ENCODE measurements at places on chromosomes 13 and 19. TPM values are rescaled to one million over a fixed set of nuclear protein-coding genes. Genes with fewer than 3 reads are reported as not detected.

GRCh38 chr19:34228347-34228746 lies 26.0 kb upstream of the GARRE1 start:
- peaks cover 46% of the 10 kb centered on the region for H3K36me3 ChIP-seq
- no peak overlapping the region for H3K4me3 ChIP-seq
- no peak for DNase-seq
- peaks cover 30% of the 10 kb centered on the region for H3K4me1 ChIP-seq
- H3K27me3 ChIP-seq, result no peaks in the 10 kb centered on the region
- no peak overlapping the region for H3K27ac ChIP-seq

DNA sequence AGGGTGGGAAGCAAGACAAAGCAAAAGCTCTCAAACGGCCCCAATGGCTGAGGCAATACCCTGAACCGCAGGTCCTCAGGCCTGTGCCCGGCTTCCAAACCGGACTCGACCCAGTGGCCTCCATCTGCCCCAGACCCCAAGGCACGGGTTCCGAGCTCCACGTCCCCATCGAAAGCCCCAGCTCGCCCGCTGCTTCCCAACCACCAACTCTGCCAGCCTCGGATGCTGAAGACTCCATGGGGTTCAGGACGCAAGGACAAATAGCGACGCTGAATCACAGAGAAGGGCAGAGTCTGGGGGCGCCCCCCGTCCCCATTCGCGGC lies 559 bp downstream of the POLR2E start:
- peaks cover 16% of the 10 kb centered on the region for H3K36me3 ChIP-seq
- no peak for DNase-seq

DNA sequence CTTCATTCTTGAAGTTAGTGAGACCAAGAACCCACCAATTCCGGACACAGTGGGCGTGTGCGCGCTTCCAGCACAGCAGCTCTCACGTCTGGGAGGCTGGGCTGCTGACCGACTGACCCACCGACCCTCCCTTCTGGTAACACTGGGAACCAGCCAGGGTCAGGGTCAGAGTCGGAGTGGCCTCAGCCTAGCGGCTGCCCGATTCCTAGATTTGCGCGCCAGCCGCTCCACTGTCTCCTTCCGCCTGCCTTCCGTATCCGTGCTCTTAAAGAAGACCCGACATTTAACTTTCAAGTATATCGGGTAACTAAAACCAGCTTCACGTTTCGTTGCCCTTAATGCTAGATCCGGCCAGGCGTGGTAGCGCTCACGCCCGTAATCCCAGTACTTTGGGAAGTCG lies 41.1 kb downstream of the SERP2 start:
- H3K4me3 ChIP-seq, result no peak overlapping the region
- H3K36me3 ChIP-seq, result no peaks in the 10 kb centered on the region
- H3K27ac ChIP-seq, result no peak overlapping the region
- no peaks in the 10 kb centered on the region for H3K4me1 ChIP-seq

GJB2 gene
- total RNA-seq, result not detected

DNA sequence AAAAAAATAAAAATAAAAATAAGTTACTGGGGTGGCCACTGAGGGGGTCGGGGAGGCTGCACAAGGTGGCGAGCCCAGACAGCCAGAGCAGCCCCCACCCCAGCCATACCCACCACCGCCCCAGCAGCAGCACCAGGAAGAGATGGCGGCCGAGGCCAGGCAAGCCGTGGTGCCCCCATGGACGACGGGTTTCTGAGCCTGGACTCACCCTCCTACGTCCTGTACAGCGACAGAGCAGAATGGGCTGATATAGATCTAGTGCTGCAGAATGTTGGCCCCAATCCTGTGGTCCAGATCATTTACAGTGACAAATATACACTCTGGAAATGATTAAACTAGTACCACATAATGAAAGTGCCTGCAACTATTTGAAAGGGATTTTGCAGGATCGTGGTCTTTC lies 71.6 kb upstream of the ZDHHC20 start:
- no peaks in the 10 kb centered on the region for H3K36me3 ChIP-seq
- H3K27me3 ChIP-seq, result no peaks in the 10 kb centered on the region
- no peak for DNase-seq
- H3K27ac ChIP-seq, result no peak overlapping the region
- no peaks in the 10 kb centered on the region for H3K4me1 ChIP-seq
- H3K4me3 ChIP-seq, result no peak overlapping the region

DNA sequence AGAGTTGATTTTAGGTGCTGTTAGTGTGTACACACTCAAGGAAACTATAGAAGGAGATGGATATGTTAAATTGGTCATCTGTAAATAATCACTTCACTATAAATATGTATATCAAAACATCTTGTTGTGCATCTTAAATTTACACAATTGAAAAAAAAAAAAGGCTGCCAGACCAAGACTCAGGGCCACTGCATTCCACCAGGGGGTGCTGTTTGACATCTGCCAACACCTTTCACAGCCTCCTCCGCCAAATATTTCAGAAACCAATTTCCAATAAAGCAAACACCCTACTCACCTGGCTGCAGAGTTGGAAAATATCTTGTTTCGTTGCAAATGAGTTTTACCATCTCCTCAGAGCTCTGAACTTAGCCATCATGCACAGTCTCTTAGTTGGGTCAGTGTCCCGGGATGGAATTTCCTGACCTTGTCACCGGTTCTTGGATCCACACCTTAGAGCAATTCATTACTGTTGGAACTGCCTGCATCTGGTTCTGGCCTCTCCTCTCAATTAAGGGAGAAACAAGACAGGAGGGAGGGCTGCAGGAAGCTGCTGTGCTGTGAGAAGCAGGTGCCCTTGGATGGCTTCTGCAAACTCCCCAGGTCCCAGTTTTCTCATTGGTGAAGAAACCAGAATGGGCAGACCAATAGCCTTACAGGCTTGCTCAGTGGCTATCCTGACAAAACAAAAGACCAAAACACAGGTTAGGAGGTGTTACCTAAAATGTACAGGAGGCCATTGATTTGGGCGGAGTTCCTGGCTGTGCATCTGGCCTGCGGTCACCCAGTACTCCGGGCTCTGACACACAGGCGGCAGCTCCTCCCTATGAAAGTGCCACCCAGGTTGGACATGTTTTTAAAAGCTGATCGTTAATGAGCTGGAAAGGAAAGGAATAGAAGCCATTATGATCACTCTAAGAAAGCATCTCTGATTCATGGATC lies 746.6 kb downstream of the UQCRFS1 start:
- no peak overlapping the region for H3K27ac ChIP-seq
- no peaks in the 10 kb centered on the region for H3K27me3 ChIP-seq
- no peaks in the 10 kb centered on the region for H3K36me3 ChIP-seq
- DNase-seq, result peak; percentile 63

CEACAM4 gene
- 3.6 TPM for total RNA-seq

ERICH6B gene
- total RNA-seq, result not detected

DNA sequence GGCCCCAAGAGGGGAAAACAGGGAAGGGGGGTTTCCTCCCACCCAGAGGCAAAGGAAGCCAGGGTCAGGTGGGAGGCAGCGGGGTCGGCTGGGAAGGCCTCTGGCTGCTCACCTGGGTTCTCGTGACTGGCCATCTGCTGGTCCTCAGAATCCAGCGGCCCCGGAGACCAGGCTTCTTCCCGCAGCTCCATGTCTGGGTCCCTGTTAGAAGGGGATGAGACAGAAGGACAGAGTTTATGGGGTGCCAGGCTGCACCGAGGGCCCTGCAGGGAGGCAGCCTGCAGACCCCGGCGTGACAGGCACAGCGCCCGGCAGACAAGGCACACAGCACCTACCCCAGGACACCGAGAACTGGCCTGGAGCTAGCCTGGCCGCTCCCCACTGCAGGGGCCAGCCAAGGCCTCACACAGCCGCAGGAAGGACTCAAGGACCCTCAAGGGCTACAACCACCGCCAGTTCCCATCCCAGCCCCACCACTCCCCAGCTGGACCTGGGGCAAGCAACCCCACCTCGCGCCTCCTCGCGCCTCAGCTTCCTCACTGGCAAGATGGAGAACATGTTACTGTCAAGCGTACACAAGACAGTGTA lies 18.0 kb downstream of the ZNF787 start:
- DNase-seq, result no peak
- peaks cover 37% of the 10 kb centered on the region for H3K4me1 ChIP-seq
- no peaks in the 10 kb centered on the region for H3K27me3 ChIP-seq
- H3K36me3 ChIP-seq, result peaks cover 20% of the 10 kb centered on the region

TUBA3C gene
- total RNA-seq, result not detected

GRCh38 chr13:70415136-70415535 lies 306.9 kb upstream of the KLHL1 start:
- H3K27me3 ChIP-seq, result no peaks in the 10 kb centered on the region
- DNase-seq, result no peak
- H3K4me3 ChIP-seq, result no peak overlapping the region
- H3K36me3 ChIP-seq, result no peaks in the 10 kb centered on the region

DNA sequence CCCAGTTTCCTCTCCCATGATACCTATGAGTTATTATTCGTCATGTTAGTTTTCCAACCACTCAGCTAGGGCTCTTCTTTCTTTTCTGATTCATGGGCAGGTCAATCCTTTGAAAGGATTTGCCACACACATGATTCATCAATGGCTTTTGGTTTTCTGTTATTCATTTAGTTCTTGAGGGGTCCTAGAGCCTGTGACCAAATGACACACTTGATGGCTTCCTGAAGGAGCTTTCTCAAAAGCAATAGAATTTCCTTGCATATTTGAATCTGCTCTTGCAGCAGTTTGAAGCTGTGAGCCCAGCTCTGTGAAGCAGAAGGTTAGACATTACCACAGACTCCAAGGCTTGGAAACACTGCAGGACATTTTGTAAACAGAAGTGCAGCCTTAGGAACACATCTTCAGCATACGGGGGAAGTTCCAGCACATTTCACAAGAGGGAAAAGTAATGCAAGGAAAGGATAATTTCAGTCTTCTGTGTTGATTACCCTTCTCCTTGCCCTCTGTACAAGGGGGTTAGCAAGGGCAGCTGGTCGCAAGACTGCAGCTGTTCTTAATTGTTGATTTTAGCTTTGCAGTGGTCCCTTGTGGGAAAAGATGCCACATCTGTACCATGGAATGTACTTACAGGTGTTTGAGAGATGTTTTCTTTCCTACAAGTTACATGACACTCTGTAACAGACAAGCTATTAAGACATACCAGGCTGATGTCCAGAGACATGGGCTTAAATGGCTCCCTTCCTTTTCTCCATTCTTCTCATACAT lies 338.6 kb downstream of the KCNRG start:
- H3K36me3 ChIP-seq, result no peaks in the 10 kb centered on the region
- DNase-seq, result no peak
- H3K27ac ChIP-seq, result no peak overlapping the region
- no peak overlapping the region for H3K4me3 ChIP-seq
